ENCODE measurements at places on chromosomes 13 and 19.

DNA sequence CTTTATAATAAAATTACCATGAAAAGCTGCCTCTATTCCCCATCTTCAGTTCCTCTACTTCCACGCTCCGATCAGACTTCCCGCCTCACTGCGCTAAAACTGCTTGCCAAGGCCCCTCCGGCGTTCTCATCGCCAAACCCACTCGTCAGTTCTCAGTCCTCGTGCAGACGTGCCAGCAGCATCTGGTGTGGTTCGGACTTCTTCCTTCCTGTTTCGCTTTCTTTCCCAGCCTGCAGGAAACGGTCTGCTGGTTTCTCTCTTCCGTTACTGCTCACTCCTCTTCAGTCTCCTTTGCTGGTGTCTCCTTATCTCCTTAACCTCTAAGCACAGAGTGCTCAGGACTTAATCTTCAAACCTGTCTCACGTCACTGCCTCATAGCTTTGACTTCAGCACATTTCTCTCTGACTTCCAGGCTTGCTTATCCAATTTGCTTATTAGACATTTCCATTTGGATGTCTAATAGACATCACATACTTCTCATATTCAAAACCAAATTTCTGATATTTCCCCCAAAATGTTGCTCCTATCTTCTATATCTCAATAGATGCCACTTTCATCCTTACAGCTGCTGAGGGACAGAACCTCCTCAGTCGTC is 40.3 kb downstream of the RCBTB2 start:
- DNase-seq, result peak; percentile 57

DNA sequence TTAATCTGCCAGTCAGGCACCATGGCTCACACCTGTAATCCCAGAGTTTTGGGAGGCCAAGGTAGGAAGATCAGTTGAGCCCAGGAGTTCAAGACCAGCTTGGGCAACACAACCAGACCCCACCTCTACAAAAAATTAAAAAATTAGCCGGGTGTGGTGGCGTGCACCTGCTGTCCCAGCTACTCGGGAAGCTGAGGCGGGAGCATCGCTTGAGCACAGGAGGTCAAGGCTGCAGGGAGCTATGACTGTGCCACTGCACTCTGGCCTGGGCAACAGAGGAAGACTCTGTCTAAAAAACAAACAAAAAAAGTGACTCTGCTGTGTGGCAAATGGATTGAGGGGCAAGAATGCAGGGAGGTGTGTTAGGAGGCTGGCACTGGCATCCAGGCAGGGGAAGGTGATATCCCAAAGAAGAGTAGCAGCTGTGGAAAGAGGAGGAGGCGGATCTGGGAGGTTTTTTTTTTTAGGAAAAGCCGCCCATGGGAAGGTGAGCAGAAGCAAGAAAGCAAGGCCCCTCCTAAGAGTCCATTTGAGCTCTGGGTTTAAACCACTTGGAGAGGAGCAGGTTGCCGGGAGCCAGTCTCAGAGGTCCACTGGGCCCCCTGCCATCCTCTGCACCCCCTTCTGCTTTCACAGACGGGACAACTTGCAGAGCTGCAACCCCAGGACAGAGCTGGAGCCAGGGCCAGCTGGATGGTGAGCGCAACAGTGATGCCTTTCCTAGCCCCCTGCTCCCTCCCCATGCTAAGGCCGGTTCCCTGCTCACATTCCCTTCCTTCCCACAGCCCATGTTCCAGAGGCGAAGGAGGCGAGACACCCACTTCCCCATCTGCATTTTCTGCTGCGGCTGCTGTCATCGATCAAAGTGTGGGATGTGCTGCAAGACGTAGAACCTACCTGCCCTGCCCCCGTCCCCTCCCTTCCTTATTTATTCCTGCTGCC is 2.1 kb downstream of the HAMP start:
- no peak for DNase-seq

DNA sequence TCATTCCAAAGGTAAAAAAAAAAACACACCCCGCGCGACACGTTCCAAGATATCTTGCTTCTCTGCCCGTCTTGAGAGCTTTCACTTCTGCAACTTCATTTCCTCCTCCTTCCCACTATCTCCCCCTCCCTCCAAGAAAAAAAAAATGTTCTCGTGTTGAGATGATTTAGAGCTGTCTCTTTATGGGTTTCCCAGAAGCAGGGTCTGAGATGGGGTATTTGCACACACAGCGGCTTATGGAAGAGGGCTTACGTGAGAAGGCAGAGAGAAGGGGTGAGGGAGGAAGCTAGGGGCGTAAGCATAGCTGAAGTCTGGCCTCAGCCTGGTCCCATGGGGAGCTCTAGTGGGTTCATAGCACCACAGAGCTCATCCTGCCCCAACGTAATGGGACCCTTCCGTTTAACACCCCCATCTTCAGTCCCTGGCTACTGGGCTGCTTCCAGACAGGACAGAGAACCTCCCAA is 31.3 kb upstream of the USE1 start:
- peak; percentile 30 for DNase-seq

DNA sequence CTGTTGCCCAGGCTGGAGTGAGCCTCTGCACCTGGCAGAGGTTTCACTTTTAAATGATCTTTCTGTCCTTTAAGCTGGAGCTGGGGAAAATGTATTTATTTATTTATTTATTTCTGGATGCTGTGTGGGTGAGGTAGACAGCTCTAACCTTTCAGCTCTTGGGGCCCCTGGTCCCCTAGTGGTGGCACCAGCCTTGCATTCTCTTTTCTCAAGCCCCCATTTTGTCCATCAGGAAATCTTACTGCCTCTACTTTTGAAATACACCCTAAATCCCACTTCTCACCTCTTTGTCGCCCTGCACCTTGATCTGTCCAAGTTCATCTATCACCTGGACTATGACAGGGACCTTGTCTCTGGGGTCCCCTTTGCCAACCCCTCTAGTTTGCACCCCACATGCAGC is 2.1 kb upstream of the B9D2 start:
- no peak for DNase-seq

DNA sequence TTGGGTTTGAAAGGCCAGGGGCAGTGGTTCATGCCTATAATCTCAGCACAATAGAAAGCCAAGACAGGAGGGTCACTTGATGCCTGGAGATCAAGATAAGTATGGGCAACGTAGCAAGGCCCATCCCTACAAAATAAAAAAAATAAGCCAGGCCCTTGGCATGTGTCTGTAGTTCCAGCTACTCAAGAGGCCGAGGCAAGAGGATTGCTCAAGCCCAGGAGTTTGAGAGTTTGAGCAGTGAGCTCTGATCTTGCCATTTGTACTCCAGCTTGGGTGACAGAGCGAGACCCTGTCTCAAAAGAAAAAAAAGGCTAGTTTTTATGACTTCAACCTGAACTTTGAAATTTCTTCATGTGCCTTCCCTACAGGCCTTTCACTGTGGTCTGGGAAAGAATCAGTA is 5.2 kb upstream of the ZNF480 start:
- no peak for DNase-seq

- peak; percentile 72 for DNase-seq
Measured at GRCh38 chr19:43618921-43619261, 538 bp downstream of the ZNF428 start.

DNA sequence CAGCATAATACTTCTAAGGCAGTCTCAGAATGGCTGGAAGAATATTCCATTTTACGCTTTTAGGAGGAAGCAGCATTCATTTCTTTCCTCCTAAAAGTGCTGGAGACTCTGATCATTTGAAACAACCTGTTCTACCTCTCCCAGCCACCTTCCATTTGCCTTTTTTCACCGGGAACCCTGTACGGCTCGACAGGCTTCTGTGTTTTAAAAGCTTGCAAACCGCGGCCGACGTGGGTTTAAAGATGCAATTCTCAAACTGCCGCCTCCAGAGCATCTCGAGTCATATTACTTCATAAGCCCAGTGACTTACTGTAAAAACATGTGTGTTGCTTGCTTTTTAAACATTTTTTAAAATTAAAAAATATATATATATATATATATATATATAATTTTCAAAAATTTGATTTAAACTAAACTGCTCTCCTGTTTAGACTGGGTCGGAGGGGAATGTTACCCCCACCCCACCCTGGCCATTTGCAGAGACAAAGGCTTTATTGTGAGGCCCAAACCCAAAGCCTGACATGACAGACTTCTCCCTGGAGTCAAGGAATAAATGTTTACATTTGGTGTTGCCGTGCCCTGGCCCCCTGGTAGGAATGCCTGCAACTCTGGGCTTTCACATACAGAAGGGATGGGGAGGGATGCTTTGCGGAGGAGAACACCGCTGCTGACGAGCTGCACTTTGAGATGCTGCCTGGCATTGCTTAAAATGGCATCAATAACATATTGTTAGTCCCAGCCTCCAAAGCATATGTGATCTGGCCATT is 30.4 kb downstream of the ZNF536 start:
- peak; percentile 25 for DNase-seq

GRCh38 chr19:33900817-33901216 is 104.1 kb downstream of the KCTD15 start:
- DNase-seq, result no peak

DNA sequence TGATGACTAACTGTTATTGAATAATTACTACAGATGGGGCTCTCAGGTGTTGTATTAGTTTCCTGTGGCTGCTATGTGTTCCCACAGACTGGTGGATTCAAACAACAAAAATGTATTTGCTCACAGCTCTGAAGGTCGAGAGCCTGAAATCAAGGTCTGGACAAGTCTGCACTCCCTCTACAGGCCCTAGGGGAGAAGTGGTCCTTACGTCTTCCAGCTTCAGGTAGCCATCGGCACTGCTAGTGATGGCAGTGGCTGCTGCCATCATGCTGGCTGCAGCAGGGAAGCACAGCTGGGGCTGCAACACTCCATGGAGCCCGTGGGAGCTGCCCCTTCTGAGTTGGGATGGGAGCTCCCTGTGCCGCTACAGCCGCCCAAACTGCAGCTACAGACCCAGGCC is 1.9 kb downstream of the TEX26 start:
- no peak for DNase-seq

DNA sequence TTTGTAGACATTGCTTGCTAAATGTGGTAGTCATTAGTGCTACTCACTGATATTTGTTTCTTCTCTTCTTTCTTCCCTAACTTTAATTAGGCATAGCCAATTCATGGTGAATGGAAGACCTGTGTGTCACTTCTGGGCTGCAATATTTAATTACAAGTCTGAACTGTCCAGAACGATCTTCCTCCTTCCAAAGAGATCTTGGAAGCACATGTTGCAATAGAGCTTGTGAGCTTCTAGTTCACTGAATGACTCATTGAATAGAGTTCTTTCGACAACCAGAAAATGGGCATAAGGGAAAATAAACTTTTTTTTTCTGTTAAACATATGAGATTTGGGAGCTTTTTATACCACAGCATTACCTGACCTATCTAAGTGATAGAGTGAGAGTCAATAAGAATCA is 1264.6 kb downstream of the PCDH9 start:
- DNase-seq, result no peak

DNA sequence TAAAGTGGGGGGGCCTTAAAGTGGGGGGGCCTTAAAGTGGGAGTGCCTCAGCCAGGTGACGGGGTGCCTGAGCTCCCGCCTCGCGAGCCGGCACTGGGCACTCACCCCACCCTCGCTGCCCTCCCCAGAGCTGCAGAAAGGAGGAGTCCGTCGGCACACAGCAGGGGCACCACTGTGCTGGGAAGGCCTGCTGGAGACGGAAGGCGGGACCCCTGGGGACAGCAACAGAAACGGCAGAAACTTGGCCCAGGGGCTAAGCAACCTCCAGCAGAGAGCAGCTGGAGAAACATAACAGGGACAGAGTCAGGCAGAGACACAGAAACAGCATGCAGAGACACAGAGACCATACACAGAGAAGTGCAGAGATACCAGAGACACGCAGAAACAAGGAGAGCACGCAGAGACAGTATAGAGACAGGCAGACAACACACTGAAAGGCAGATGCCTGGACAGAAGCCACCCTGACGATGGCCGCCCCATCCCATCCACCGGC is 7.9 kb downstream of the CFD start:
- DNase-seq, result no peak

DNA sequence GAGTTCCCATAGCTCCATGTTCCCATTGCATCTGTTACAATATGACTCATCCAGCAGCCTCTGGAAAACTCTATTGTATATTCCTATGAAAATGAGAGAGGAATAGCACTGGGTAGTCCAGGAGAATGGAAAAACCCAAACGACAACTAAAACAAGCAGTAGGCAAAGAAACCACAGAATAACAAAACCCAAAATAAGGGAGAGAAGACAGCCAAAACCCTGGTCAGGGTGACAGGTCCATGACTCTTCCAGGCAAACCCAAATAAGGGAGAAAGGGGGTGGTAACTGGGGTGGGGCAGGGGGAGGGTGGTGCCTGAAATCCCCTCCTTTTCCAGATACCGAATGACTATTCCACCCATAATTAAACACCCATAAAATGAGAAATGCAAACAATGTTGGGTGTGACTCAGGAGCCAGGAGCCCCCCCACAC is 4.0 kb upstream of the ZNF8 start:
- no peak for DNase-seq
